ENCODE measurements at places on chromosomes 16 and 17.
A peak's percentile ranks its signal among the peaks of the same experiment; 100 is the strongest.

GRCh38 chr16:82999711-83000110 lies 372.9 kb downstream of the CDH13 start:
- DNase-seq, result no peak

GRCh38 chr17:67212231-67212630 lies 32.8 kb downstream of the HELZ start:
- no peak for DNase-seq

DNA sequence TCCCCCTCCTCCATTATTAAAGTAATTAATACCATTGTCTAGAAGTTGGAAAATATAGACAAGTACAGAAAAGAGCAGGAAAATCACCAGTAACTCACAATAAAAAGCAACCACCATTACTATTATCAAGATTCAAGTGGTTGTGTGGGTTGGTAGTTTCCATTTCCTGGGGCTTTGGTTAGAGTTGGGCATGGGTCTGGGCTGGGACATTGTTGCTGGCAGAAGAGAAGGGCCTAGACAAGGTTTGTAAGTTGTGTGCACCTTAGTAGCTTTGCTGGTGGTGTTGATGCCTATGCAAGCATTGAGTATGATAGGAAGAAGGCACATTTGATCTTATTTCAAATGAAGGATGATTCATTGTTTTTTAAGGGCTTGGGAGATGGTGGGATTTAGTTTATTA lies 25.4 kb upstream of the NFATC3 start:
- DNase-seq, result no peak

GRCh38 chr16:81482329-81483063 lies 37.9 kb downstream of the CMIP start:
- no peak for DNase-seq

DNA sequence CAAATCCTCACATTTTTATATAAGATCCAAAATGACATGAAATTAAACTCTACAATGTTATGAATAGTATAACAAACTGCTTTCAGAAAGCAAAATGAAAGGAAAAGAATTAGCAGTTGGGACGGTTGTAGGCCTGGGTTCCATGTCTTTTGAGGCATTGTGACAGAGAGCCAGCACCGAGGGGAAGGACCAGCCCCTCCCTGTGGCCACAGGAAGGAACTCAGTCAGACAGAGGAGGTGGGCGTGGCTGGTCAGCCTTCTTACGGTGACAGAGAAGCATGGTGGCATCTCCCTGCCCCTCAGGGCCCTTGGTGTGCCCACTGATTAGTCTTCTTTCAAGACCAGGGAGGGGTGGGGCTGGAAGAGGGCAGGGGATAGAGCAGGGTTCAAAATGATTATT lies 5.7 kb downstream of the ZNF319 start:
- peak; percentile 57 for DNase-seq

GRCh38 chr16:9546438-9546786 lies 455.0 kb downstream of the HAPSTR1 start:
- DNase-seq, result no peak

DNA sequence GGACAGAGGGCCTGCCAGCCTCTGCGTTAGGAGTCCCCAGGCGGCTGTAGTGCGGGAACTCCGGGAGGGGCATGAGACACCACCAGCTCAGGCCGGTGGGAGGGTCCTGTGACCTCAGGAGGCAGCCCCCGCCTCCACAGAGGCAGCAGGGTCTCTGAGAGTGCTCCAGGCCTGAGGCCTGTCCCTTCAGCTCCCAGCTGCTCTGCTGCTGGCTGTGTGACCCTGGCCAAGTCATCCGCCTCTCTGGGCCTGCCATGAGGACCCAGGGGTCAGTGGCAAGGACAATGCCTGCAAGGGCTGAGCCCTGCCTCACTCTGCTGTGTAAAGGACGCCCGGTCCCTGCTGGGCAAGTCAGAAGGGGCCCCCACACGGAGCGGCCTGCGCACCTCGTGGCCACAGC lies 27.1 kb upstream of the ZFPM1 start:
- DNase-seq, result no peak

- no peak for DNase-seq
Measured at GRCh38 chr17:78049609-78050008, 78.9 kb downstream of the TMC6 start.

DNA sequence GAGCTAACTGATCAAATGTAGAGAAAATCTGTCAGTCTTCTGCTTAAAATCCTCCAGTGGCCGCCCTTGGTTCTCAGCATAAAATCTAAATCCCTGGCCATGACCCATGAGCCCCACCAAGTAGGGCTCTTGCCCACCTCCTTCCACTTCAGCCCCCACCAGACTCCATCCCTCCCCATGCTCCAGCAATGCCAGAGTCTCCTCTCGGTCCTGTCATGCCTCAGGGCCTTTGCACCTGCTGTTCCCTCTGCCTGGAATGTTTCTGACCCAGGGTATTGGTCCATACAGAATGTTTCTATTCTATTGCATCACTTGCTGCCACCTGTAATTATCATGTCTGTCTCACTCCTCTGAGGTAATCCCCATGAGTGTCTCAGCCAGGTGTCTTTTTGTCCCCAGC lies 22.4 kb downstream of the FA2H start:
- DNase-seq, result no peak

DNA sequence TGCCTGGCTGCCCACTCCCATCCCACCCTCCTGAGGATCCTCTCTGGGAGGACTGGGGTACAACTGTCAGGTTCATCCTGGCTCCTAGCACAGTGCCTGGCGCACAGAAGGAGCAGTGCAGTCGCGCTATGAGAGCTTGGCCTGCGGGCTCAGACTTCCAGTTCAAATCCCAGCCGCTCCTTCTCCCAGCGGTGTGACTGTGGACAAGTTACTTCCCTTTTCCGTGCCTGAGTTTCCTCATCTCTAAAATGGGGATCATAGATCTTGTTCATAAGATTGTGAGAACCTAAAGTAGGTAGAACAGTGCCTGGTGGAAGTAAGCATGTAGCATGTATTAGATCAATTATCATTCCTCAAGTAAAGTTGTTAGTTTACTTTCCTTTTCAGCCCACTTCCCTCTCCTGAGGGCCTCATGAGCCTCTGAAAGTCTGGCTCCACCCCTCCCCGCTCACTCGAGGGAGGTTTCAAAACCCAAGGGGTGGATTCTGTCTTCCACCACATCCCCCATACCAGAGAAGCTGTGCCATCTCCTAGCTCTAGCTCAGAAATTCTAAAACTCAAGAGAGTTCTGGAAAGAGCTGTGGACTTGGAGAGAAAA lies 19.9 kb upstream of the COL1A1 start:
- DNase-seq, result no peak

- no peak for DNase-seq
Measured at GRCh38 chr16:17271687-17272086, 199.1 kb downstream of the XYLT1 start.

- DNase-seq, result no peak
Measured at GRCh38 chr17:62840871-62841270, 32.8 kb upstream of the MARCHF10 start.

GRCh38 chr16:31147574-31147973 lies 2.3 kb downstream of the PRSS36 start:
- DNase-seq, result no peak

DNA sequence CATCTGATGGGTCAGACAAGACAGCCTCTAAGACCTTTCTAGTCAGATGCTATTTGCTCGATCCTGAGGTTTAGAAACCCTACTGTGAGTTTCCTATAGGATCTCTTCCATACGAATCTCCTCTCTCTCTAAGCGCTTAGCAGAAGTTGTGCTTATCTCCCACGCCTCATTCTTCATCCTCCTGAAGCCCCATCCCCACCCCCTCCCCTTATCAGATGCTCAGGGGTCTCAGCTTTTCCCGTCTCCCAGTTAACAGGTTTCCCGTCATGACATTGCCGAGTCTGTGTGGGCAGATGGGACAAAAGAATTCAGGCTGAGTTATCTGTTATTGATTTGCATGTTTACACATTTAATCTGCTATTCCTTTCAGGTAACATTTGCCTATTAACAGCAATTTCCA lies 99.0 kb upstream of the PIRT start:
- DNase-seq, result no peak

DNA sequence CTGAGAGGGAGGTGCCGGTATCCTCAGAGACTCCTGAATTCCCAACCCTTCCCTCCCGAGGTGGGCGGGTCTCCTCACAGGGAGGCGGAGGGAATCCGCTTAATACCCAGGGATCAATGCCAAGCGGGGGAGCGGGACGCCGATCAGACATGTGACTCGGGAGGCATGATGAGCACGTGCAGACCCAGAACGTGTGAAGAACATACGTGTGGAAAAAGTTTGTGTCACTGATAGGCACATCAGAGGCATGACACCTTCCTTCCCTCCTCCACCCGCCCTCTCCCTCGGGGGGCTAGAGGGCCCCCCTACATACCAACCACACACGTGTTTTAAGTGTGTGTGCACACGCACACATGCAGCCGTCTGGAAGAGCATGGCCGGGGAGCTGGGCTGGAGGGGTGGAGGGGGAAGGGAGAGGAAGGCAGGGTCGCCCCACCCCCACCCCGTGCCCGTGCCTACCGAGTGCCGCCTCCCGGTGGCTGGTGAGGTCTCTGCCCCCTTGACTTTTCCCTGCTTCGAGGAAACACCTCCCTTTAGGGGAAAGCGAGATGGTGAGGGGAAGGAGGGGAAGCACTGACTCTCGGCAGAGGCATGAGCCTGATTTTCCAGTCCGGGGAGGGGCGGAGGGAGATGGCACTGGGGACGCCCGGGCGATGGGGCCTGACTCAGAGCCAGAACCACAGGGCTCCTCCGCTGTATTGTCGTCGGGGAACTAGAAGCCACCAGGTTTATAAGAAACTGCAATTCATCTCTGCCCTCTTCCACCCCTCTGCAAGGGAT lies 12.1 kb upstream of the TBX21 start:
- DNase-seq, result no peak

DNA sequence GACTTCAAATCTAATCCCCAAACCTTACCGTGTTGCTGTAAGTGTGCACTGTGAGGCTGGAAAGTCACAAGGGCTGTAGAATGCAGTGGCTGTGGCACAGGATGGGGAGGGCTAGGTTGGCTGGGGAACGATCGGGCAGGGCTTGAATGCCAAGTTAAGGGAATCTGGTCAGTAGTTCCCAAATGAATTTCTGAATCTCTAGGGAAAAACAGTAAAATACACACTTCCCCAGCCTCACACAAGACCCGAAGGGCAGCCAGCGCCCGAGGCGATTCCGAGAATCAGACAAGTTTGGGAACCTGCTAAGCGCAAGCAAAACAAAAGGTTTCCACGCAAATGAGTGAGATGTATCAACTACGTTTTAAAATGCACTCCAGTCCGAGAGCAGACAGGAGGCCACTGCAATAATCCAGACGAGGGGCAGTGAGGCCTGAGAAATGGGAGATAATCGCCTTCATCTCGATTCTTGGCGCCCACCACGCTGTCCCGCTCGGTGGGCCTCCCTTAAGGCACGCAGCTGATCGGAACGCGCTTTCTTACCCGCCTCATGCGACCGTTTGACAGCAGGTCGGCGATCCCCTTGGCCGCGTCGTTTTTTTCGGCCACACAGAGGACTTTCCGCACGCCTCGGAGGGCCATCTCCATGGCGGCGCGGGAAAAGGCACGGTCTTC lies 599 bp downstream of the TOP3A start:
- no peak for DNase-seq

DNA sequence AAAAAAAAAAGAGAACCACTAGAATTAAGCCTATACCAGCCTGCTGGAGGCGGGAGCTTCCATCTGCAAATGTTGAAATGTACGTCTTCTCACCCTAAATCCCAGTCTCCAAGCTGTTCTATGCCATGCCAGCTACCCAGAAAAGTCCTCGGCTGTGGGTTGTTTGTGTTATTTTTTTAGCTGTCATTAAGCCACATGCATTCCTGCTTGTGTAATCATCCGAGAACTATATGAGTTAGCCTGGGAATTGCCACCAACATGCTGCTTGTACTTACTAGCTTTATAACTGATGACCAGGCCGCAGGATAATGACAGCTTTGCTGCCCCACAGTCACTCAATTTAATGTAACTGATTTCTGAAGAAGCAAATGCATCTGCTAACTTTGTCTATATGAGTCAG lies 313.9 kb upstream of the SALL1 start:
- DNase-seq, result no peak

- no peak for DNase-seq
Measured at GRCh38 chr17:49588312-49588711, 12.6 kb downstream of the NXPH3 start.

DNA sequence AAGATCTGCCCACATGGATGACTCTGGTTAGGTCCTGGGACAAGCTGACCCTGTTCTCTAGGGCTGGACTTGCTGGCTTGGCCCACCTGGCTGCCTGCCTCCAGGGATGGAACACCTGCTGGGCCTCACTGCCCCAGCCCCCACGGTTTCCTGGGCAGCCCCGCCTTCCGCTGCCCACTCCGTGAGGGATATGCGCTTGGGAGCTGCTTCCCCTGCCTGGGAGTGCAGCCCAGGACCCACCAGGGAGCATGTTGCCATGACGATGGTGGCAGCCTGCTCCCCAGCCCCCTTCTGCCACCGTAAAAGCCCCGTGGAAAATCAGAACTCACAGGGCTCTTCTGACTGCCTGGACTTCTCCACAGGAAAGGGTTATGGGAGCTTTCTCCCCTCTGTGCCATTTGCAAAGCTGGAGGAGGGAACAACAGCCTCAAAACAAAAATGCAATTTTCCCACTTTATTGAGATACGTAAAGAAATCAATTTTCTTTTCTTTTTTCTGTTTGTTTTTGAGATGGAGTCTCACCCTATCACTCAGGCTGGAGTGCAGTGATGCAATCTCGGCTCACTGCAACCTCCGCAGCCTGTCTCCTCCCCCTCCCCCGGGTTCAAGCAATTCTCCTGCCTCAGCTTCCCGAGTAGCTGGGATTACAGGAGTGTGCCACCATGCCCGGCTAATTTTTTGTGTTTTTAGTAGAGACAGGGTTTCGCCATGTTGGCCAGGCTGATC lies 18.0 kb upstream of the GAS7 start:
- DNase-seq, result no peak

GRCh38 chr17:47238321-47239010 lies 15.2 kb upstream of the ITGB3 start:
- DNase-seq, result no peak

DNA sequence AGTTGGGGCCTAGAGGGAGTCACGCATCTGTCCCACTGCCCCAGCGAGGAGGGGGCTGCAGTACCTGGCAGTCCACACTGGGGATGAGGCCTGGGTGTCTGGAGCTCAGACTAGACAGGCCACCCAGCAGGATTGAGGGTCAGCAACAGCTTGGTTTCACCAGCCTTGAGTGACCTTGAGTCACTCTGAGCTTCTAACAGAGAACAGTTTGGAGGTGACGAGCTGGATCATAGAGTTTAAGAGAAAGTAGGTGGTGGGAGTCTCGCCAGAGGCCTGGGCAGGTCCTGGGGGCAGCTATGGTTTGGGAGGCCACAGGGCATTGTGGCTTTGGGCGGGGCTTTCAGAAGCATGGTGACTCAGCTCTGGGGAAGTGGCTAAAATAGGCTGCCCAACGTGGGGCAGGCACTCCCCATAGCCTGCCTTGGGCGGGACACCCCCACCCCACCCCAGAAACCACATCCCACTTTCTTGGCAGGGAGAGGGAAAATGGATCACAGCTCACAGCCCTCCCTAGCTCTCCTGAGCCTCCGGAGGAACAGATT lies 20.5 kb downstream of the CDC42EP4 start:
- DNase-seq, result no peak

- no peak for DNase-seq
Measured at GRCh38 chr16:27703545-27703944, 153.6 kb downstream of the KATNIP start.
